ENCODE measurements at places on chromosomes 12 and 14.

- no peak for DNase-seq
These were observed 108.8 kb downstream of the KITLG start for GRCh38 chr12:88471331-88472045.

GRCh38 chr14:101010835-101011234, 107.3 kb upstream of the RTL1 start:
- no peak for DNase-seq

- DNase-seq = no peak
These were observed 26.8 kb downstream of the CCDC177 start for GRCh38 chr14:69547701-69548348.

- no peak for DNase-seq
These were observed 19.7 kb upstream of the NUDT4 start for GRCh38 chr12:93358058-93358457.

DNA sequence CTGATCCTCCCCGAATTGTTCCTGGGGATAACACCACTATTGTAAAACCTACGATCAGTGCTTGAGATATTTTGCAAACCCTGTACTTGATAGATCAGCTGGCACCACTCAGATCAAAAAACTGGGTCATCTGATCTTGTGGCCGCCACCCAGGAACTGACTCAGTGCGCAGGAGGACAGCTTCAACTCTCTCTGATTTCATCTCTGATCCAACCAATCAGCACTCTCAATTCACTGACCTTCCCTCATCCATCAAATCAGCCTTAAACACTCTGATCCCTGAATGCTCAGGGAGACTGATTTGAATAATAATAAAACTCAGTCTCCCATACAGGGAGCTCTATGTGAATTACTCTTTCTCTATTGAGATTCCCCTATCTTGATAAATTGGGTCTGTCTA, 4.2 kb upstream of the XPOT start:
- no peak for DNase-seq

DNA sequence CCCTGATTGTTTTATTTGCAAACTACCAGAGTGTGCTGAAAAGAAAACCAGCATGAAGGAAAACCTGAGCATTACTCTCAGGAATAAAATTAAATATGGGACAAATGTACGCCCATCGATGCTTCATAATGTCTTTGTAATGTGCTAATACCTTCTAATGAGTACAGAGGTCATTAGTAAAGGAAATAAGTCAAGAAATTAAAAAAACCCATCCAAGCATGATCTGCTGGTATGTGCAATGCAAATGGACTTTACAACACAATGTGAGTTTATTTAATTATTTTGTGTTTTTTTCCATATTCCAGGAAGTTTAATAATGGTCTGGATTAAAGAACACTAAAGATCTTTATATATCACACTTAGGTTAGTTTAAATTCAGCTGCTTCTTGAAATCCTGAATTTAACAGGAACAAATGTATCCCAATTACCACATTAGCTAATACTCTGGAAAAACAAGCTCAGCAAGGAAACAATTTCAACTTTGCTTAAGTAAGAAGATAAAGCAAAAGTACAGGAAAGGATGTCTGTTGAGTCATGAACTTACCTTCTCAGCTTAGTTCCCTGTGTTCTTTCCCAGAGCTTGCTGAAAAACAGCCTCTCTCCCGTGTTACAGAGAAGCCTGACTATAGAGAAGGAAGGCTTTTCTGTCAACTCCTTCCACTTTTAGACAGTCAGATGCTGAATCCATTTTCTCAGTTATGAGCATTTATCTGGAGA, 179.3 kb upstream of the TMEM260 start:
- no peak for DNase-seq

DNA sequence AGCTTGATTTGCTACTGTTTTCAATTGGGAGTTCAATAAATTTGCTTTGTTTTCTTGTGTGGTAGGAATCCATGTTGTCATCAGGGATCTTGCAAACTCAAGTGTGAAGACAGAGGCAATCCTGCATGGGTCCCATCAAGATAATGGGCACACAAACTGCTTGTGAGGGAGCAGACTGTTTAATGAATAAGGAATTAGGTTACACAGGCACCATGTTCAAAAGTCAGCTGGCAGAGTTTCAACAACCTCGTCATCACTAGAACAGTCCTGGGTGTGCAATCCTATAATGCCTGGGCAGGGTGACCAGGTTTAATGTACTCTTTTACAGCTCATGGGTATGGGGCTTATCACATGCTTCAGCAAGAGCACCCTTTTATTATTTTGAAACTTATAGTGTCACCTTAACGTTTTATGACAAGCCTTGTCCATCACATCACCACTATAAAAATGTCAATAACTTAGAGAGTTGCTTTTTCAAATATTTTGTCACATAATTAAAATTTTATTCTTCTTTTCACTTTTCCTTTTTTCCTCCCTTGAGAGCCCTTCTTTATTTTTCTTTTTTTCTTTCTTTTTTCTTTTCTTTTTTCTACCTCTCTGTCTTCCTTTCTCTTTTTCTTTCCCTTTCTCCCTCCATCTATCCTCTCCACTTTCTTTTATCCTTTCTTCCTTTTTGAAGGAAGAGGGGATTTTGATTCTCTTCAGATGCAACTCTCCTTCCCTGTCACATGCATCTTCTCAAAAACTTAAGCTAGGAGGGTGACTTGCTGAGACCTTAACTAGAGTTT, 252.2 kb upstream of the ATP2B1 start:
- no peak for DNase-seq

GRCh38 chr14:95255487-95255886, 64.2 kb downstream of the CLMN start:
- no peak for DNase-seq

DNA sequence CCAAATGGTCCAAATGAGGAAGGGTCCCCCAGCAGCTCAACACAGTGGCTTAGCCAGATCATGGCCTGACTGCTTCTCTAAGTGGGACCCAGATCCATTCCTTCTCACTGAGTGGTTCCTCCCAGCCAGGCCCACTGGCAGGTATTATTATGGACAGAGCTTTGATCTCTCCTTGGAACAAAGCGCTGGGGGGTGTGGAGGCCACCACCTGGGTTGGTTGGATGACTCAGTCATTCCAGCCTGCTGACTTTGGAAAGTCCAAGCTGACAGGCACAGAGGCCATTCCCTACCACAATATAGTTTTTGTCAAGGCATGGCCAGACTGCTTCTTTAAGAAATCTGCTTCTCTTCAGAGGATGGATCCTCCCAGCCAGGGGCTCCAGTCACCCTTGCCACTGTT, 341.1 kb downstream of the BTG1 start:
- DNase-seq = no peak

DNA sequence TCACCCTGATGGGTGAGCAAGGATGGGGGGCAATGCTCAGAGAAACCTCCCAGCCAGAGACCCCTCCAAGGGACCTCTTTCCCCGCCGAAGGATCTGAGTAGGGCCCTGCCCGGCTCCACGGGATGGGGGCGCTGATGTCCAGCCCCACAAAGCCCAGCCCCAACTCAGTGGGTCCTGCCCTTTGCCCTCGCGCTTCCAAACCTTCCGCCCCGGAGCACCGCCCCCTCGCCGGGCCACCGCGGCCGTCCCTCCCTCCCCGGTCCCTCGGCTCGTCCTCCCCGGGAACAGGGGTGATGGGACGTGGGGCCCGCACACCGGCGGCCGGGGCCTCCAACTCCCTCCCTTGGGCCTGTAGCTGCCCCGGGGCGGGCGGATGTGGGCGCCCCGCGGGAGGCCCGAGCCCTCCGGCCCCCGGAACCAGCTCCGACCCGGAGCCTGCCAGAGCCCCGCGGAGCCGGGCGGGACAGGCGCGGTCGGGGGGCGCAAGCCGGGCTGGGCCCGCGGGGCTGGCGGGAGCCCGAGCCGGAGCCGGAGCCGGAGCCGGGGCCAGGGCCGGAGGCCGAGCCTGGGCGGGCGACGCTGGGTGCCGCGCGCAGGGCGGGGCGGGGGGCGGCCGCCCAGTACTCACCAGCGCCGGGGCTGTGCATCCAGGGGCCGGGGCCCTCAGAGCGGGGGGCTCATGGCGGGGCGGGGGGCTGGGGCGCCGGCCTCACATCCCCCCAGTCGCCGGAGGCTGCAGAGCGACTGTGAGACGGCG, 386 bp downstream of the HDAC7 start:
- no peak for DNase-seq

DNA sequence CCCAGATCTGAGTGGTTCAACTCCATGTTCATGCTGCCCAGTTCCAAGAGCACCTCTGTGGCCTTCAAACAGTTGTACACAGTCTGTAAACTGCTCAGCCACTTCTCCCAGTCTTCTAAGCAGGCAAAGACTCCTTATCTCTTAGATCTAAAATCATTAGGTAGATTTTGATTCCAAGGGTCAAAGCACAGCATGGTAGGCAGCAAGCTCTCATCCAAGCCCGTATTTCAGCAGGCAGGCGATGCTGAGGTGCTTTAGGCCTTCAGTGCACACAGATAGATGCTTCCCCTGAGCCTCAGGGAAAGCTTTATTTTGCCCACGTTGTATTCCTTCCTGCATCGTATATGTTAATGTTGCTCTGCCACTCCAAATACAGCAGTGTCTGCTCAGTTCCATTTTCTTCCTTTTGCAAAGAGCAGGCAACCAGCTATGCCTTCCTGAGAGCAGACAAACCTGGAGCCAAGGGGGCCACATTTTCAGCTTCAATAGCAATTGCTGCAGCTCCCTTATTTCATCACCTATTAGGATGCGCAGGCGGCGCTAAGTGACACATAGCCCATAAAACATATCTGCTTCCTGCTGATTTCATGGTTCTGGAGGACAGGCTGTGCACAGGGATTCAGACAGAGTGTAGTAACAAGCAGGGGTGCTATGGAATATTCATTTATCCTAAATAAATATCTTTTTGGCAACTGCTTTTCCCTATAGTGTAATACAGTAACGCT, 67.5 kb downstream of the ETV6 start:
- DNase-seq = no peak

- no peak for DNase-seq
These were observed 218.7 kb downstream of the RASSF9 start for GRCh38 chr12:85617307-85618091.

DNA sequence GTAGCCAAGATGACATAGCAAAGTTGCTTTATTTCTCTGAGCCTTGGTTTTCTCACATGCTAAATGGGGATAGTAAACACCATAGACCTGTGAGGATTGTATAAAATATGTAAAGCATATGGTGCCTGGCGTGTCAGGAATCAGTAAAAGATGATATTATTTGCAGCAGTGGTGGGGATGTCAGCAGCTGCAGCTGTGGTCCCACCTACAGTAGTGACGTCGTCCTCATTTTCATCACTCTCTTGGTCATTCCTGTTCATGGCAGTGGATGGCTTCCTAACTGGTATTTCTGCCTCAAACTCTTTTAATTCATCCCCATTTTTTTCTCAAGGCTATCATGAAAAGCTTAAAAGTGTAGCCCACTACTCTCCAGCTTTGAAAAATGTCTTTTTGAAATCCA, 12.1 kb downstream of the BMAL2 start:
- no peak for DNase-seq

DNA sequence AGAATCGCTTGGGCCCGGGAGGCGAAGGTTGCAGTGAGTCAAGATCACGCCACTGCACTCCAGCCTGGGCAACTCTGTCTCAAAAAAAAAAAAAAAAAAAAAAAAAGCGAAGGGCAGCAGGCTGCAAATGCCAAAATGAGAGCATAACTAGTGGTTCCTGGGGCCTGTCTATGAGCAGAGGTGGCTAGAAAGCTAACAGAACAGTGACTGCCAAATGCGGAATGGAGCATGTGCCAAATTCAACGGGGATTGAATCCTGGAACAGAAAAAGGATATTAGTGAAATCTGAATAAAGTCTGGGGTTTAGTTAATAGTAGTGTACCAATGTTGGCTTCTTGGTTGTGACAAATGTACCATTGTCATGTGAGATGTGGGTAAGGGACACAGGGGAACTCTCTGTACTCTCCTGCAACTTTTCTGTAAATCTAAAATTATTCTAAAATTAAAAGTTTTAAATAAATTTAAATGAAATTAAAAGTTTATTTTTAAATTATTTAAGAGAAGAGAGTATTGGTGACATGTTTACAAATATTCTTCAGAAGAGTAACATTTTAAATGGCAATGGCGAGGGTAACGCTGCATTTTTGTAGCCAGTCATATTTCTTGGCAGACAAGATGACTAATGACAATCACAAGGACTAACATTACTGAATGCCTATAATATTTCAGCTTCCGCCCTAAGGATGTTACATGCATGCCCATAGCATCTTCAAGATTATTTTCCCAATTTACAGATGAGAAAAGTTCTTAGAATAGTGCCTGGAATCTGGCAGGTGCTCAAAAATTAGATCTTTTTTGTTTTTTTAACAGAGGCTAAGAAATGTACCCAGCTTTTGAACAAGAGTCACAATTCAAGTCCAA, 28.9 kb upstream of the NUDT4 start:
- no peak for DNase-seq

DNA sequence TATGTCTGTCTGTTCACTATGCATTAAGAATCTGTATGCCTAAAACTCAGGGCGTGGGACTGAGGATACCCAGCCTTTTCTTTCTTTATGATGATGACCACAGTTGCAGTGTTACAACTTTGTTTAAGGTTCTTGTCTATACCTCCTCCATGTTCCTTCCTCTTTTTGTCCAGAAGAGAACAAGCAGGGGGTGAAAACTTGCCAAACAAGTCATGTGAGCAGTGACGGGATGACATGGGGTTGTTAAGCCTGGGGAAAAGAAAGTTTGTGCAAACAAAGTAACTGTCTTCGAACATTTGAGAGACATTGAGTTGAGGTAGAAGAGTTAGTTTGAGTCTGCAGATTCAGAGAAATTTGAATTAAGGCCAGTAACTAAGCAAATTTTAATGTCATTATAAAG, 505.5 kb downstream of the NPAS3 start:
- DNase-seq = no peak

DNA sequence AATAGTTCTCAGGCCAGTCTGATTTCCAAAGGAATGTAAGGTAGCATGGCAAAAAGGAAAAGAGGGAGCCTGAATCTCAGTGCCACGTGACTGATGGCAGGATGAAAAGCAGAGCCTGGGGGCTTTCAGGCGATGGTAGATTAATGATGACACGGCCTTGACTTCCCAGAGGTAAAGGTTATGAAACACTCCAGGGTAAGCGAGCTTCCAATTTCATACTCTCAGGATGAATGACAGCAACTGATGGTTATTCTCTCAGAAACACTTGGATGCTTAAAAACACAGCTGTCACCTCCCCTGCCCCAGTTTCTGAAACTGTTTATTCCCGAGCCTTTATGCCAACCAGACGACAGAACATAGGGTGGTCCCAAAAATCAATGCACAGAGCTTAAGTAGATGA, 28.8 kb downstream of the GDF11 start:
- no peak for DNase-seq
